ENCODE measurements at places on chromosomes 3 and 15.

DNA sequence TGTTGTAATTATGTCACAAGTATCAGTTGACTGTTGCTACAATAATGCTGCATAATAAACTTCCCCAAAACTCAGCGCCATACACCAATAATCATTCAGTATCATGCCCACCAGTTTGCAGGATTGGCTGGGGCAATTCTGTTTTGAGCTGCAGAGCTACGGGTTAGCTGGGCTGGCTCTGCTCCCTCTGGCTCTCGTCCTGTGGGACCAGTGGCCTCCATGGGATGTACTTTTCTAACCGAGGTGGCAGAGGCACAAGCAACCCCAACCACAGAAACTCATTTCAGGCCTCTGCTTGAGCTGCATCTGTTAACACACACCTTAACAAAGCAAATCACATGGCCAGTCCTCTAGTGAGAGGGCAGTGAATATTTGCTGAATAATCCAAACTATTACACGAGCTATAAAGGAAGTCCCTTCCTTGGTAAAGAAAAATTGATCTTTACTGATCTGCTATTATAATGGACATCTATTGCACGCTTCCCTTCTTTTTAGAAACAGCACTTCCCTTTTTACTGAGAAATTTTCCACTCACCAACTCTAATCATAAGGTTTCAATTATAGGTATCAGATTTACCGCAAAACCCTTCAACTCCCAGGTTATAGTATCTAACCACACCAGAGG is 10.9 kb upstream of the BCL2A1 start:
- DNase-seq = no peak

DNA sequence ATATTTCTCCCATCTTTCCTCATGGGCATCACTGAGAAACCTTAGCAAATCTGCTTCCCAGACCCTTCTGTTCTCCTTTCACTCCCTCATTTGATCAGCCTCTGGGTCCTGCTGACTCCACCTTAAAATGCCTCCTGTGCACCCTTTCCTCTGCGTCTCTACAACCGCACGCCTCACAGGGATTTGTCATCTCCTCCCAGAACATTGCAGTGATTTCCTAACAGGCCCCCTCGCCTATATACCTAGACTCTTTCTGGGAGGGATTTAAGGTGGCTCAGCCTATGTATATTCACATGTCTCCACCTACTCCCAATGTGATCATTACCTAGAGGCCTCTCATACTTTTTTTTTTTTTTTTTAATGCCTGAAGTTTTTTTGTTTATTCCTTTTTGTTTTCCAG is 69.2 kb downstream of the LIPC start:
- DNase-seq = no peak

DNA sequence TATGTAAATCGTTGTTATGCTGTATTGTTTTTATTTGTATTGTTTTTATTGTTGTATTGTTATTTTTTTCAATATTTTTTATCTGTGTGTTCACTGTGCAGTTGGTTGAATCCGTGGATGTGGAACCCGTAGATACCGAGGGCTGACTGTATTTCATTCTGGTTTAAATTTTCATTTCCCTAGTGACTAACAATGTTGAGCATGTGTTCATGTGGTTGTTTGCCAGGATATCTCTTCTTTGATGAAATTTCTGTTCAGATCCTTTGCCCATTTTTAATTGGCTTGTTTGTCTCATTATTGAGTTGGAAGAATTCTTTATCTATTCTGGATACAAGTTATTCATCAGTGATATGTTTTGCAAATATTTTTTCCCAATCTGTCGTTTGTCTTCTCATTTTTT is 29.7 kb downstream of the STOML1 start:
- DNase-seq = no peak

DNA sequence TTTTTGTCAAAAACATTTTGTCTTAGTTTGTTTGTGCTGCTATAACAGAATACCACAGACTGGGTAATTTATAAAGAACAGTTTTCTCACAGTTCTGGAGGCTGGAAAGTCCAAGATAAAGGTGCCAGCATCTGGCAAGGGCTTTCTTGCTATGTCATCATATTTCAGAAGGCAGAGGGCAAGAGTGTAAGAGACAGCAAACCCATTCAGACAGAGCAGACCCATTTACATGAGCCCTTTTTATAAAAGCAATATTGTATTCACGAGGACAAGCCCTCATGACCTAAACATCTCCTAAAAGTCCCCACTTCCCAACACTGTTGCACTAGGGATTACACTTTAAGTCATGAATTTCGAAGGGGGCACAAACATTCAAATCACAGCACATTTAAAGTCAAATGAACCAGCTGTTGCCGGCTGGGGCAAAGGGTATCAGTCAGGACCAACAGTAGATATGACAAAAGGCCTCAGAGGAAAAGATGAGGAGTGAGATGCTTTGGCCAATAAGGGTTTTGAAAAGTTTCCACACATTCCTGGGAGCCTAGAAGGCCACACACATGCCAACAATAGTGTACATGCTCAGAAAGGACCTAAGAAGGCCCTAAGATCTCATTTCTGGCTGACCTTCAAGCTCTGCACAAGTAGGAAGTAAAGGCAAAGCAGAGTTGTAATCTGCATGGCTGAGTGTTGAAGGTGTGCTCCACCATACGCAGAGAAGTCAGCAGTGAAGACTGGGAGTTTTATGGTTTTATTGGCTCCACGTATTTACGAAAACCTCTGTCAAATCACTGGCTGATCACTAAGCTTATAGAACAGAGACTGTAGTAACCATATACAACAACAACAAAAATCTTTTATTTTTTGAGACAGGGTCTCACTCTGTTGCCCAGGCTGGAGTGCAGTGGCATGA is 37.9 kb downstream of the UQCC5 start:
- no peak for DNase-seq

- no peak for DNase-seq
Measured at GRCh38 chr15:70752193-70752635, 11.1 kb downstream of the UACA start.

- DNase-seq = no peak
Measured at GRCh38 chr15:52520421-52520820, 8.3 kb downstream of the MYO5A start.

DNA sequence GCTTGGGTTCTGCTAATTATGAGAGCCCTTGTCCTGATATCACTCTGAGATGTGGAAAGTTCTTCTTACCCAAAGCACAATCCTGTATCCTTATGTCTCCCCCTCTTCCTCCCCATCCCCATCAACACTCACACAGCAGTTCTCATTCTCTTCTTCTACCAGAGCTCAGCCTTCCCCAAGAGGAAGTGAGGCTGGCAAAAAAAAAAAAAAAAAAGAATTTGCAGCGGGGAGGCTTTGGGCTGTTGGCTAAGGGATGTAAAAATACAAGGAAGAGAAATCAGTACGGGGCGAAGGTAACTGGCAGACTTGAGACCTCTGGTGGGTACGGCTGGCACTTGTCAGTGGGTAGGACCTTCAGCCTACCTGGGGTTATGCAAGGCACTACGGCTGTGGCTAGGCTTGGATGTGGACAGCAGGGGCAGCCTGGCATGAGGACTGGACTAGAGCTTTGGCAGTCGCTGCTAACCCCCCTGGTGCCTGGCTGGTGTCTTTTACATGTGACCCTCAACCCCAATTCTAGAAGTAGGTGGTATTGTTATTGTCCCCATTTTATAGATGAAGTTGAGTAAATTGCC is 5.4 kb downstream of the VIPR1 start:
- DNase-seq = peak; percentile 3

GRCh38 chr3:37712918-37713817 is 148.5 kb upstream of the CTDSPL start:
- no peak for DNase-seq

DNA sequence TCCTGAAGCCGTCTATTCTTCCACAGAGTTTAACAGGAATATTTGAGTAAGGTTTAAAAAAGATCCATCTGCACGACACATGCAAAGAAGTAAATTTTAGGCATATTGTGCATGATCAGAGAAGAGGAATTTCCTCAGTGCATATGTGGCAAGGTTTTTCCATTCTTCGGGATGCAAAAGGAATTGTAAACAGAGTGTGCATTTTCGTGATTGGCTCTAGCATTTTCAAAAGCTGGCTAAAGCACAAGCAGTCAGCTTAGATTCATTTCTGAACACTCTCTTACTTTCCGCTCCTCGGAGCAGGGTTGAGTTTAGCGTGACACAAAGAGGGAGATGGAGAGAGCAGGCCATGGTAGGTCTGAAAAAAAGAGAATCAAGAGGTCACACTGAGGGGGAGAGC is 128.2 kb downstream of the ADAMTS9 start:
- DNase-seq = no peak

GRCh38 chr3:129068291-129068886 is 7.8 kb downstream of the GP9 start:
- DNase-seq = no peak

DNA sequence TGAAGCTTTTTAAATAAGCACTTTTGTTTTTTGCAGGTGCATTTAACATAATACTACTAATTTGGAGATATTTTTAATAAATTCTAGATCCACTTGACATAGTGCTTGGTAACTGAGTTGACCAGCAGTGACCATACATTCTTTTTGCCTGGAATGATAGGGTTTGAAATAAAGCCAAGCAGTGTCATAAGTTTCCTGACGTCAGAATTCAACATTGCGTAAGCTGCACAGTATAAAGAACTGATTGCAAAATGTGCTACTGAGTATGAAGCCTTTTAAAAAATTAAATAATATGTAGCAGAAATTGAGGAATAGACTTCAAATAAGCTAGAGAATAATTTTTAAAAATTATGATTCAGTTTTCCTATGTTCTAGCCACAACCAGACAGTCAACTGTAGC is 454.6 kb upstream of the ARPP21 start:
- DNase-seq = no peak
